ENCODE measurements at places on chromosomes 2 and 18.

DNA sequence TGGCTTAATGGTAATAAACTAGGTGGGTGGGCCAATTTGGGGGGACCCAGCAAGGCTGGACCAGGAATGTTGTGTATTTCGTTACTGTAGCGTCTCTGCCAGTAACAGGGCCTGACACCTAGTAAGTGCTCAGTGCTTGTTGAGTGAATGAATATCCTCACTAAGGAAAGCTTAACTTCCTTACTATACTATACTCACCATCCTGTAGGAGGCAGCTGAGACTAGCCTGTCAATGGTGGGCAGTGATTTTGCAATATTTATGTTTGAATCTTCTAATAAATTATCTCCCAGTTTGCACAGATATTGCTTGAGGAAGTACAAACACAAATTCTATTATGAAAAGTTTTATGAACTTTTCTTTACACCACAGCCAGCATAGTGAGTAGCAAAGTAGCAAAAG, 370.7 kb upstream of the SYT4 start:
- no peak for DNase-seq

DNA sequence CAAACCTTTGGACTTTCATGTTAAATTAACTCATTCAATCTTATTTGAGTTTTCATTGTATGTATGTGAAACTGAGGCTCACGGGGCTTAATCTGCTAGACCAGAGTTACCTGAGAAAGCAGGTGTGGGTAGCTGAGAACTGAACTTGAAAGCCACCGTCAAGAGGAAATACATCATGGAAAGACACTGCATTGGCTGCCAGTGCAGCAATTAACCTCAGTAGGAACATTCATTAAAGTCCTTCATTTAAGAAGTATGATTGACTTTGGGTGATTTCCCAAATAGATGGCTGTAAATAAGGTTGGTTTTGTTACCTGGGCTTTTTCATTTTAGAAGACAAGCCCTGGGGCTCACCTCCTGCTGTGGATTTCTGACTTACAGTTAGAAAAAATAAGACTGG, 36.5 kb upstream of the MGAT5 start:
- no peak for DNase-seq

DNA sequence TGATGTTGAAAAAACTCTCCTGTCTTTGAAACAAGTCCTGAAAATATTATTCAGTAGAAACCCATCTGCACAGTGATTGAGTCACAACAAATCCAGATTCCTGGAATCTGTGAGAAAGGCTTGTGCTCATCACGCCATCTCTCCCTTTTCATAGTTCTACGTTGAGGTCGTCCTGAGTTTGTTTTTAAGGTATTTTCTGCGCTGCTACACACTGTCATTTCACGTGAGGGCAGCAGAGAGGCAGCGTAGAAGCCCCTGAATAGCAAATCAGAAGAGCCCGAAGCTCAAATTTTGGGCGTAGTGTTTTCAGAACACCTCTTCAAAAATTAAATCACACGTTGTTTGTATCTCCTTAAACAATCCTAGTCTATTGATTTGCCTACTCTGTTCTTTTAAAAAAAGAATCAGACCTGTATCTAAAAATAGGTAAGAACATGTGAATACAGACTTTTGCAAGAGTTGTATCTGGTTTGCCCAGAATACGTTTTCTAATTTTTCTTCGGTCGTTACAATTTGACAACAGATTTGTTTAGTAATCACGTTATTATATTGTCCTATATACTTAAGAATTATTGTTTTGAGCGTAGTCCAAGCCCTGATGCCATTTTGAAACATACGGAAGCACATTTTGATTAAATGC, 61.6 kb upstream of the SLC38A11 start:
- DNase-seq = no peak

- no peak for DNase-seq
Measured at GRCh38 chr2:119700866-119701265, 21.9 kb downstream of the TMEM177 start.

DNA sequence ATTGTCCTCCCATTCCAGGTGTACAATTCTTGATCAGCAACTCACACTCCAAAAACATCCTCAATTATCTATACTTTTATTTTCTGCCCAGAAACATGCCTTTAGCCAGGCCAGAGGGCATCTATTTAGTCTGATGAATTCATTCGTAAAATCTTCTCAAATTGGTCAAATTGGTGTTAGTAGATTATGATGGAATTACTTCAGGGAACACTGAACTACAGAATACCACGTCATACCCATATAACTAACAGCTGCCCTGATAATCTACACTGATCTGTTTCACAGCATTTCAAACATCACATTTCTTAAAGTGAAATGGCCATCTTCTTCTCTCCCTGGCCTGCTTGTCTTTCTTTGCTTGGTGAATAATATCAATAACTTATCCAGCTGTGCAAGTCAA, 841.4 kb downstream of the CPS1 start:
- DNase-seq = no peak

DNA sequence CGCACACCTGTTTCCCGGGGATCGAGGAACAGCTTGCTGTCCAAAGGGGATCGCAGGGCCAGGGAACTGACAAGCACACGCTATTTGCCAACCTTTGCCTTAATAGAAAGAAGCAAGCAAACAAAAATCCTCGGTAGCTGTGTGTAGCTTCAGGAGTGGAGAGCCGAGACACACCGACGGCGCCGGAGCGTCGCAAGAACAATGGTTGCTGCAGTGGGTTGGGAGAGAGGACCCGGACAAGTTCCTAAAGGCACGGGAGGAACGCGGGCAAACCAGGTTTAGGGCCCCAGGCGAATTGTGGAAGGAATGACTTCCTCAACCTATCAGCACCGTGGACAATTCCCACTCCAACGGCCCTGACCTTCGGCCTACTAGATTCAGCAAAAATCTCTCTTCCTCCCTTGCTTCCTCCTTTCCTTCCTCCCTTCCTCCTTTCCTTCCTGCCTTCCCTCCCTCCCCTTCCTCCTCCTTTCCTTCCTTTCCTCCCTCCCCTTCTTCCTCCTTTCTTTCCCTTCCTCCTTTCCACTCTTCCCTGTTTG, 4.9 kb upstream of the NEUROD1 start:
- DNase-seq = no peak

DNA sequence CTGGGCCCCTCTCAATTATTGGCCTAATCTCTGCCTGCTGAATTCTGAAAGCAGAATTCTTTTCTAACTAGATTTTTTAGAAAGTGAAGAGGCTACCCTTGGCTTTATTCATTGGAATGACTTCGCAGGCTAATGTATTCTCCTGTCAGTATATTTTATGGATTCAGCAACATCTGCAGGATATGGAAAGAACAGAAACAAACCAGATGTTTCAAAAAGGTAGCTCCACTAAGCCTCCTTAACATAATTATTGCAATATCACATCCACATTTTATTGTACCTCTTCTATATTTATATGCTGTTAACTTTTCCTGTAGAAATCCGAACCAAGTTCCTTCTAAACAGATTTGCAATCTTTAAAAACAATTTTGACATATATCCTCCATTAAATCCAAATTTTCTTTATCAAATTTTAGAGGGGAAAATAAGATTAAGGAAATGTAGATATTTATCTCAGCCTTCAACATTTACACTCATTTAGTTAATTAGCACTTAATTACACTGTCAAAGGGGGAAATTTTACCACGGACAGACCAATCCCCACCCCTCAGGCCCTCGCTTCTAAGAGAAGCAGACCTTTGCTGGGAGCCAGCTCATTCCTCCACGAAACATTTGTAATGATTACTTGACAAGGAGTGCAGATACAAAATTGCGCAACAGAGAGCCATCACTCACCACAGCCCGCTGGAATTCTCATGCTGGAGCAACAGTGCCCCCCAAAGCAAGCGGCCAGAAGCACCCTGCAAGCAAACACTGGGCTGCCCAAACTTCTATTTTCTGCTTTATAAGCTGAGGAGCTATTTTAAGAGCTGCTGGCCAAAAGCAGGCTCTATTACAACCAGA, 253.4 kb downstream of the ETAA1 start:
- DNase-seq = no peak

- DNase-seq = no peak
Measured at GRCh38 chr2:197307933-197308521, 2.6 kb downstream of the ANKRD44 start.

- no peak for DNase-seq
Measured at GRCh38 chr2:231168460-231169139, 29.8 kb upstream of the ARMC9 start.

GRCh38 chr2:190984595-190984994, 29.4 kb downstream of the STAT1 start:
- DNase-seq = no peak

GRCh38 chr2:43005245-43005974, 213.0 kb upstream of the HAAO start:
- DNase-seq = no peak

DNA sequence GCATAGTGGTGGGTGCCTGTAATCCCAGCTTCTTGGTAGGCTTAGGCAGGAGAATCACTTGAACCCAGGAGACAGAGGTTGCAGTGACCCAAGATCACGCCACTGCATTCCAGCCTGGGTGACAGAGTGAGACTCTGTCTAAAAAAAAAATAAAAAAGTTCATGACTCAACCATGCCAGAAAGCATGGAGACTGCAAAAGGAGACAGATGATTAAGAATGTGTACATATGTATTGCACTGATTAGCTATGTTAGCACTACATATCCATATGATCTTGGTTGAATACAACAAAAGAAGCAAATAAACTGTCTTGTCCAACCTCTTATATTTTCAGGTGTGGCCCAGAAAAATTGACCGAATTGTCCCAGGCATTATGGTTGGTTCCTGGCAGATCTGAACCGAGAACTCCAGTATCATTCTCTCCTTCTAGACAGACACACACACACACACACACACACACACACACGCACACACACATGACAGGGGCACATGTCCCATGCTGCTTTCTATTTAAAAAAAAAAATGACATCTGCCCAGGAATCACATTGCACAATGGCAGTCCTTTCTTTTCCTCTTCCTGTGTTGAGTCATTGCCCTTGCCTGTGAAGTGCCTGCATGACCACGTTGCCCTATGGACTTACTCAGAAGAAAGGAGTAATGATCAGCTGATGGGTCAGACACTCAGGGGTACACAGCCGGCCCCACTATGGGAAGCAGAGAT, 65.6 kb downstream of the MYCN start:
- no peak for DNase-seq

DNA sequence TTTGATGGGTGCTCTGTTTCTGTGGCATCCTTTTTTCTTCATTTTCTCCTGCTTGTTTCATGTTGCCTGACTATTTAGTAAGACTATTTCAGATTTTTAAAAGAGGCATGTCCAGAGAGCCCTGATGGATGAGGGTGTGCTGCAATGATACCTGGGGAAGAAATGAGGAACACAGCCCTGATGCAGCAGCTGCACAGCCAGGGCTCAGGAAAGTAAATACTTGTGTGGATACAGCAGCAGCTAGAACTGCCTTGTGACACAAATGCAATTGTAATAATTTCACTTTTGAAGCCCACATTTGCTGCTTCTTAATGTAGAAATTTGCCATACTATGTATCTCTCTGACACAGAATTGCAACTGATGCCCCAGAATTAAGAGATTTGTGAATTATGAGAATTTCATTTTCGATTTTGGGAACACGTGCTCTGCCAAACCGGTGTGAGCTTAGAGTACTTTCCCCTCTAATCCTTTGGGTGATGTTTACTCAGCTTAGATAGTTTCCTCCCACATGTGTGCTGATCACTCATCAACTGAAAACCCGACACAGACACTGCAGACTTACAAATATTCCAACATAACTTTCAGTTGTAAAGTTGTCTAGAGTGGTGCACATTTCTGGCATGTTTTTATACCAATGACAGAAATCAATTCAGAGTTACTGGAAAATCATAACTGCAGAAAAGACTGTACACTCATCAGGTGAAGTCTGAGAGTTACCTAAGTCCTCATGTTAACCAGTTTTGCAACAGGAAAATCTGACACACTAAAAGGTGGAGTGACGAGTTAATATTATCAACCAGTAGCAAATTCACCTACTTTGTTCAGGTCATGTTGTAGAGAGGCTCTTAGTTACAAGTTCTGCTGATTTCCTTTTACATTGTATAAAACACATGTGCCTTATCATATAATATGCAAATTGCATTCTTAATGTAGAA, 383.4 kb downstream of the CBLN2 start:
- no peak for DNase-seq

DNA sequence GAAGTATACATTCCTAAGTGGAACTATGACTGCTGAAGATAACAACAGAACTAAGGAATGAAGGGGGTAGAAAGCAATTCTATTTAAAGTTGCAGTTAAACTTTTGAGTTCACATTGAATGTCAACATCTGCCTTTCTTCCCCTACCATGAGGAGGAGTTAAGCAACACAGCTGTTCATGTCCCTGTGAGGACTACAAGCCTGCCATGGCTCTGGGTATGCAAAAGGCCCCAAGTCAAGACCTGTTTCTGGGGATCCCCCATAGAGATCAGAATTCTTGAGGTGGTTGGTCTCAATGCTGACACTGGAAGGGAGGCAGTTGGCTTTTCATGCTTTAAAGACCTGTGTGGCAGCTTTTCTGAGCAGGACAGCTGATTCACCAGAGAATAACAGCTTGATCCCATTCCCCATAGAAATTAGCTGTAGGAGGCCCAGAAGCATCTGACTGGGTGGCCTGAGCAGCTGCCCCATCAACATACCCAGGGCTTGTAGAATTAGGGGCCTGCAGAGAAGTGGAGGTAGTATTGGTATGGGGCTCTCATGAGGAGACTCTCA, 131.0 kb downstream of the SETBP1 start:
- no peak for DNase-seq

GRCh38 chr2:135913727-135914365, 37.6 kb upstream of the MCM6 start:
- peak; percentile 13 for DNase-seq

DNA sequence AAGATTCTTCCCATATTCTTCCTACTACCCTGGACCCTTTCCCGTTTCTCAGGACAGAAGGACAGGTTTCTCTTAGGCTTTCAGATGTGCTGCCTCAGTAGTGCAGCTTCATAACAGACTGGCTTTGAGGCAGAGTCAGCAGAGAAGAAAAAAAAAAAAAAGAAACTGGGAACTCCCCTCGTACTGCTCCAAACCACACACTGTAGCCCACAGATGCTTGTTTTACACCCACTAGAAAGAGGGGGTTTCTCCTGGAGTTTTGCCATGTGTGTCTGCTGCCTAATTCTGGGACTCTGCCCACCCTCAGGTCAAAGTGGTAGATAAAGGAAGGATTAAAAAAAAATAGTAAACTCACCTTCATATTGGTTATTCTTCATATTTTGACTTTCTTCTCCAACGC, 95.9 kb downstream of the NCOA1 start:
- no peak for DNase-seq

DNA sequence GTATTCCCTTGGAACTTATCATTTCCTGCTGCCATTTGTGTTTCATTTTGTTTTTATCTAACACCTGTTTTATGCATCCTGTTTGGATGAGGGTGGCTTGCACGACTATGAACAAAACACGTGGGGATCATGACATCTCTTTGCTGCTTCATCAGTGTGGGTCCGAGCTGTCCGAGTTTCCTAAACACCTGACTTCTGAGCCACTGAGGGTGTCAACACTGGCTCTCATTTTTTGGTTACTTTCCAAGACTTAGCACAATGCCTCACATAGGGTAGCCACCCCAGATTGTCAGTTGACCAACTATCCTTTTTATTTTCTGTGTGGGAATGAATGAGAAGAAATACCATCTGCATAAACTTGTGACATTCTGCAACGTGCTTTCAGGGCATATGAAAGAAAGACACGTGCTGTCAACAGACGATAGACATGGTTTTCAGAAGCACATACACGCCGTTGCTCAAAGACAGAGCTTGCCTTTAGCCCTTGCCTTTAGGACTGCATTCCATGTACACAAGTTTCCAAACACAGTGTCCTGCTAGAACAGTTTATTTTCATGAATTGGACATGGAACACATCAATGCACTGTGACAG, 166.7 kb downstream of the MYT1L start:
- no peak for DNase-seq

GRCh38 chr2:172100935-172101820, 1.5 kb downstream of the DLX2 start:
- DNase-seq = no peak

Data from stimulated activated CD4-positive, alpha-beta T cell treated with anti-CD3 and anti-CD28 coated beads, Interleukin-1b, Interleukin-23, amount 100 ng/mL, for 1 hour (primary cell).